ENCODE measurements at places on chromosomes 12 and 14.

DNA sequence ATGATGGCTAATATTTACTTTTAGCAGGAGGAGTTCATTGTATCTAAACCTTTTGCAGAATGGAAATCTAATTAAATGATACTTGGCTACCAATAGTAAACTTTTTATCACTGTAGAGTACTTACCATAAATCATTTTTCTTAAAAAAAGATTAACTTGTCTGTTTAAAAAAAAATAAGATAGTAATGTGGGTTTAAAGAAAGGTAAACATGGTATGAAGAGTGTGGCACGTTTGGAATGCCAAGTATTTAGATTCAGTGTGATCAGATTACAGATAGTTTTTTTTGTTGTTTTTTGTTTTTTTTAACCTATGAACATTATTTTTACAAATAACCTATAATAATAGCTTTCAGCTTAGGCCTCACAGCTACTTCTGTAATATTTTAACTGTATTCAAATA is 25.8 kb downstream of the KTN1 start:
- DNase-seq = no peak

GRCh38 chr14:45238988-45239387 is 14.0 kb downstream of the MIS18BP1 start:
- no peak for DNase-seq

GRCh38 chr12:80648881-80649280 is 58.6 kb upstream of the MYF6 start:
- peak; percentile 19 for DNase-seq

- no peak for DNase-seq
Measured at GRCh38 chr12:29103539-29103974, 45.5 kb upstream of the FAR2 start.

DNA sequence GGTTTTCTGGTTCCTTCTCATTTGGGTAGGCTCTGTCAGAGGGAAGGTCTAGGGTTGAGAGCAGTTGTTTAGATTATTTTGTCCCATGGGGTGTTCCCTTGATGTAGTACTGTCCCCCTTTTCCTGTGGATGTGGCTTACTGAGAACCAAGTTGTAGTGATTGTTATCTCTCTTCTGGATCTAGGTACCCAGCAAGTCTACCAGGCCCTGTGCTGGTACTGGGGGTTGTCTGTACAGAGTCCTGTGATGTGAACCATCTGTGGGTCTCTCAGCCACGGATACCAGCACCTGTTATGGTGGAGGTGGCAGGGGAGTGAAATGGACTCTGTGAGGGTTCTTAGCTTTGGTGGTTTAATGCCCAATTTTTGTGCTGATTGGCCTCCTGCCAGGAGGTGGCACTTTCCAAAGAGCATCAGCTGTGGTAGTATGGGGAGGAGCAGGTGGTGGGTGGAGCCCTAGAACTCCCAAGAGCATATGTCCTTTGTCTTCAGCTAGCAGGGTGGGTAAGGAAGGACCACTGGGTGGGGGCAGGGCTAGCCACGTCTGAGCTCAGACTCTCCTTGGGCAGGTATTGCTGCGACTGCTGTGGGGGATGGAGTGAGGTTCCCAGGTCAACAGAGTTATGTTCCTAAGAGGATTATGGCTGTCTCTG is 179.3 kb upstream of the BTG1 start:
- DNase-seq = no peak

- no peak for DNase-seq
Measured at GRCh38 chr12:17588968-17589367, 501.0 kb downstream of the RERGL start.

- no peak for DNase-seq
Measured at GRCh38 chr12:62129291-62129690, 130.9 kb upstream of the USP15 start.

GRCh38 chr12:1044199-1044598 is 53.2 kb downstream of the ERC1 start:
- no peak for DNase-seq

- DNase-seq = no peak
Measured at GRCh38 chr12:71621938-71622337, 41.7 kb downstream of the ZFC3H1 start.

GRCh38 chr12:724194-724855 is 28.1 kb upstream of the WNK1 start:
- no peak for DNase-seq

DNA sequence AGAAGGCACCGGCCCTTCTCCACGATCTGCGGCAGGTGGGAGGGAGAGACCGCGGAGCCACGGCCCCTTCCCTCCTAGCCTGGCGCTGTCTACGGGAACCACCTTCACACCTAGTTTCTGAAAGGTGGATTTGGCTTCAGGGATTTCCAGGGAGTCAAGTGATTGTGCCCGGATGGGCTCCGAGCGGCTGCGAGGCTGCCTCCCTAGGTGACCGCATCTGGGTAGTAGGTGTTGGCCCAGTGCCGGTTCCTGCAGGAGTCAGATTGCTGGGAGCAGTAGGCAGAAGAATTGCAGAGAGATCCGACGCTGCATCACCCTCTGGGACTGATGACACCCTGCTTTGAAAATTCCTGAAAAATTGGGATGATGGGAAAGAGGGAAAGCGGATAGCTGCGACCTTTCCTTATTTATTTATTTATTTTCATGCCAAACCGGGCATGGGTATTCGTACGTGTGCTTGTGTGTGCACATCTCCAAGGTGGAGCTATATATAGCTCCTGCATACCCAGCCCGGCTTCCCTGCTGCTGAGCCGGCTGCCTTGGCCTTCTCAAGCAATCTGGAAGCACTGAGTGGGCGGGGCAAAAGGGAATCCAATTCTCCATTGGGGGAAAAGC is 1.1 kb downstream of the CNTN1 start:
- DNase-seq = no peak

DNA sequence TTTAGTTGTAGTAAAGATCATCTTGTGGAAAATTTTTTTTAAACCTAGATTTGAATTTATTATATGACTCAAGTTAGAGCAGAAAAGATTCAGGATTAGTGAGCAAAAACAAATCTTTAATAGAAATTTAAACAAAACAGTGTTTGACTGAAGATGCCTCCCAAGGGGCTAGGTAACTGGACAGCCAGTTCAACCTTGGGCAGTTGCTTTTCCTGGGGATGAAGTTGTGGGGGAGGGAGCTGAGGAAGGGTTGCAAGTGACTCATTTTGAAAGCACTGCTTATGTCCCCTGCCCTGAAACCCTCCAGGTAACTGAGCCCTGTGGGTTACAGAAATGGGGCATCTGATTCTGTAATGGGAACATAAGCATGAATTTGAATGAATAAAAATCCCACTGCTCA is 13.1 kb downstream of the CFAP54 start:
- DNase-seq = no peak

GRCh38 chr12:6946033-6946919 is 2.5 kb downstream of the C12orf57 start:
- no peak for DNase-seq

GRCh38 chr12:4947253-4947652 is 37.5 kb downstream of the KCNA1 start:
- no peak for DNase-seq

DNA sequence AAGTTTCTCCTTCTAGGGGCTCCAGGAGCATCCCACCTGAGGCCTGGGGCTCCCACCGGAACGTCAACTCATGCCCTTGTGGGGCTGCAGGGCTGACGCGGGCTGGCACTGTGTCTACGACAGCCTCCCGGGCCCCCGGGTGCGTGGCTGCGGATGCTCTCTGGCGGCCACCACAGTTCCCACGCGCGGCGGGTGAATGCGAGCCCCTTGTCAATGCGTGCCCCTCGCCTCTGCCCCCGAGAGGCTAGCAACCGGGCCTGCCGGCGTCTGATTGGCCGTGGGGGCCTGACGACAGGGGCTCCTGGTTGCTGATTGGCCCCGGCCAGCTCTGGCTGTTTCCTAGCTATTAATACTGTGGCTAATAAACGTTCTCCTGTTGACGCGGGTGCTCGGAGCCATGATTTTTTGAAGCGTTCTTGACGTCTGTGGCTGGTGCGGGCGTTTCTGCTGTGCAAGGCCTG is 1.8 kb upstream of the MEG3 start:
- no peak for DNase-seq

DNA sequence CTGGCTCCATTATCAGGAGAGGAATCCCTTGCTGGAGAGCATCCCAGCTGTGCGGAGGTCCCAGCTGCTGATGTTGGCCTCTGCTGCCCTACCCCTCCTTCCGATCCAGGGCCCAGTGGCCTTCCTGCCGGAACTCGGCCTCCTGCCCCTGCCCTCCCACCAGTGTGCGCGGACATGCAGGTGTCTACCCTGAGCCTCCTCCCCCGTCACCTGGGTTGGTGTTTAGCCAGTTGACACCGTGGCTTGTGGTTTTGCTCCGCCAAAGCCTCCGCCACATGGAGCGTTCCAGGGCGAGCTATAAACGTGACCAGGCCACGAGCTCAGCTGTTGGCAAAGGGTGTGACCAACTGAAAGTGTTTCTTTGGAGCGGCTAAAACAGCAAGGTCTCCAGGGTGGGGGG is 1104.3 kb downstream of the BCL11B start:
- no peak for DNase-seq

- DNase-seq = peak; percentile 21
Measured at GRCh38 chr14:96940009-96940408, 142.8 kb downstream of the VRK1 start.

- no peak for DNase-seq
Measured at GRCh38 chr14:68786491-68787091, 6.3 kb downstream of the ZFP36L1 start.

GRCh38 chr14:58200846-58201245 is 897 bp downstream of the ACTR10 start:
- DNase-seq = no peak

- no peak for DNase-seq
Measured at GRCh38 chr12:29616664-29617406, 119.3 kb upstream of the OVCH1 start.

DNA sequence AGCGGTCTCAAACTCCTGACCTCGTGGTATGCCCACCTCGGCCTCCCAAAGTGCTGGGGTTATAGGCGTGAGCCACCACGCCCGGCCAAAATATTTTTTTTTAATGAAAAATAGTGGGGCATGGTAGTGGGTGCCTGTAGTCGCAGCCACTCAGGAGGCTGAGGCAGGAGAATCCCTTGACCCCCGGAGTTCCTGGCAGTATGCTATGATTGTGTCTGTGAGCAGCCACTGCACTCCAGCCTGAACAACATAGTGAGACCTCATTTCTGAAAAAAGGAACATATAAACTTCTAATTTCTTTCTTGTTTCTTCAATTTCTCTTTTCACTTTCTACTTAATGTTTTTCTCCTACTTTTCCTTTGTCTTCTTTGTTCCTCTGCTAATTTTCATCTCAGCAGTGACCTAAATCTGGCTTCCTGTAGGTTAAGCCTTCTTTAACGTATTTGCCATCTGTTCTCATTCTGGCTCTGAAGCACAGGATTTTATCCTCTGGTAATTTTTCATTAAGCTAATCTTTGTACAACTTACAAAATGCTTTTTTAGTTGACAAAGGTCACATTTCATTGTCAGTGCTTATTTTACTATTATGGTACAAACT is 4.5 kb upstream of the RPGRIP1 start:
- no peak for DNase-seq

- no peak for DNase-seq
Measured at GRCh38 chr14:46058964-46059563, 592.5 kb downstream of the RPL10L start.

DNA sequence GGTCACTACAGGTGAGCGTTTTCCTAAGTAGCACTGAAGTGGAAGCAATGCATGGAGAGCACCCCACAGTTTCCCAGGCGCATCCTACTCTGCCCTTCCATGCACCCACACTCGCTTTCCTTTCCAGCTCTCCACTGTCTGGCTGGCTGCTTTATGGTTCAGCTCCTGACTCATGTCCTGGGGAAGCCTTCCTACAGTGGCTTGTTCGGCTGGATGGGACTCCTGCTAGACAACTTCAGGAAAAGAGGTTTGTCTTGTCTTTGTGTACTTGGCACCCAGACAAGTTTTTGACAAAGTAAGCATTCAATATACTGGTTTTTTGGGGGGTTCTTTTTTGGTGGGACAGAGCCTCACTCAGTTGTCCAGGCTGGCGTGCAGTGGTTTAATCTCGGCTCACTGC is 21.6 kb downstream of the PPM1H start:
- DNase-seq = no peak

DNA sequence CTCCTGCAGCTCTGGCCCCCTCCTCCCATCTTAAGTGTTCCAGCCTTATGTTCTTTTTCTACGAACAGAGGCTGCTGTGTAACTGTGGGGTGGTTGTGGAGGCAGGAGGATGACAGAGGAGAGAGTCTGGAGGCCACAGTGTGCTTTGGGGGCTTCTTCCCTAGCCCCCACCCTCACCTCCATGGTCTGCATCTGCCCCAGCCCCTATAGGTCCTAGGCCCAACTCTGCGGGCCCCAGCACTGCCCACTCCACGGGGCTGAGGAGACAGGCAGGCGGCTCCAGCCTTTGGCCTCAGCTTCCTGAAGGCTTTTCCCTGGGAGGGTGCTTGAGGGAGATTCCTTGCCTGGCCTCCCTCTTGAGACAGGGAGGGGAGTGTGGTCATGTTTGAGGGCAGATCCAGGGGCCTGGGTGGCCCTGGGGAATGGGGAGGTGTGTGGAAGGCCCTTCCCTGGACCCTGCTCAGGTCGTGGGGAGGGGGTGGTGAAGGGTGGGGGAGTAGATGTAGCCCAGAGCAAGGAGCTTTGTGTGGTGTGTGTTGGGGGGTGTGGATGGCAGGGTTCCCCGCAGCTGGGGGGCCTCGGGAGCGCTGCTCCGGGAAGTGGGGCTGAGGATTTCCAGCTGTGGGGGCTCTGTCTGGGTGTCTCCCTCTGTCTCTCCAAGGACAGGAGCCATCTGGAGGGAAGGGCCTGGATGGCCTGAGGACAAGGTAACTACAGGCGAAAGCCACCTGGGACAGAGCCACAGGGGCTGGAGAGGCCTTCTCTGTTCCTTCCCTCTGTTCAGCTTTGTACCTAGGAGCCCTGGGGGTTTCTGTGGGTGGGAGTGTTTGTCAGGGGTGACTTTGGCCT is 1.1 kb downstream of the SMIM41 start:
- no peak for DNase-seq

- DNase-seq = no peak
Measured at GRCh38 chr14:25032092-25032784, 17.7 kb downstream of the STXBP6 start.

- peak; percentile 71 for DNase-seq
Measured at GRCh38 chr12:27542628-27543027, 18.6 kb downstream of the PPFIBP1 start.

DNA sequence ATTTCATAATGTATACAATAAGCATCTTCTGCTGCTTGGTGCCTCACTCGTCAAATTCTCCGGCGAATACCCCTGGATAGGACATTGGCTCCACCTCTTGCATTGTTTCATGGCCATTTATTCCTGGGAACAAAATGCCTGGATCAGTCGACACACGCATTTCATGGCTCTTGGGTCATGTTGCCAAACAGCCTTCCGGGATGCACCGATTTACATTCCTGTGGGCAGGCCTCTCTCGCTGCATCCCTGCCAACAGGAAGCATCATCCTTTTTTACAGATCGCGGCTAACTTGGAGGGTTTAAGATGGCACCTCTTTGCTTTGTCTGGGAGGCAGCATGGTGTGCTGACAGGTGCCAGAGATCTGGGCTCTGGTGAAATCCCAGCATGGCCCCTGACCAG is 32.7 kb upstream of the RIMBP2 start:
- DNase-seq = no peak

- DNase-seq = no peak
Measured at GRCh38 chr14:89757313-89757939, 197.1 kb downstream of the EFCAB11 start.

GRCh38 chr12:22160396-22161003 is 114.5 kb downstream of the CMAS start:
- DNase-seq = no peak

Measured in HTR-8/SVneo (cell line).